Lung (tissue), 17 donors: ENCODE measurements at places on chromosomes 4 and X. TPM values are rescaled to one million over a fixed set of nuclear protein-coding genes. Genes with fewer than 3 reads are reported as not detected.

Gene GUCY1B1
- total RNA-seq, result 16.5 TPM

- DNase-seq, result no peak
Observed at GRCh38 chr4:114021451-114021850, 42.0 kb upstream of the ARSJ start.

DNA sequence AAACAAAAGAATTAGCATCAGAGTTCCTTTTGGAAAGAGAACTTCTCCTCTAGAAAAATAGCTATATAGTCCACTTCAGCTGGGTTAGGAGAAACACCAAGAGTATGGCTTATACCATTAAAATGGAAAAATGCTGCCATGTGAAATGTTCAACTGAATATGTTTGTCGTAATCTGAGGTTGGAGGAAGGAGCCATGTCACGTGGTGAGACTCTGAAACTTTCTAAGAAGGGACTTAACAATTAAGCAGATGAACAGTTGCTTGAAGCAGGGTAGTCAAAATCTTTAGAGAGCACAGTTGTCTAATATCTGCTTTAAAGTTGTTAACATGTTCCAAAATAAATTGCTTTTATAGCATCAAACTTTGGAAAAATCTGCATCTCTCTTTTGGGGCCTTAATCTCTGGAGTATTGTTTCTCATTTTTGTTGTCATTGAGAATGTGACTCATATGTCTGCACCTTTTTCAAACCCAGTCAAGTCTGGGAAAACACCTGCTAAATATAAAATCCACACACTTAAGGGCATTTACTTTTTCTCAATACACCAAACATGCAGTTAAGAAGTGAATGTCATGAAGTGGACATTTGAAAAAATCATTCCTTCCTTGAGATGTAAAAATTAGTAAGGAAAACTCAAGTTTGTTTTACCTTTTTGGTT lies 168.8 kb upstream of the PDE5A start:
- no peak for DNase-seq

Gene NPNT
- 160 TPM for total RNA-seq

Gene SLC49A3
- 8.2 TPM for total RNA-seq

- no peak for DNase-seq
Observed at GRCh38 chr4:56209767-56210166, 177.5 kb downstream of the AASDH start.
